ENCODE measurements at places on chromosomes 6 and 20.

DNA sequence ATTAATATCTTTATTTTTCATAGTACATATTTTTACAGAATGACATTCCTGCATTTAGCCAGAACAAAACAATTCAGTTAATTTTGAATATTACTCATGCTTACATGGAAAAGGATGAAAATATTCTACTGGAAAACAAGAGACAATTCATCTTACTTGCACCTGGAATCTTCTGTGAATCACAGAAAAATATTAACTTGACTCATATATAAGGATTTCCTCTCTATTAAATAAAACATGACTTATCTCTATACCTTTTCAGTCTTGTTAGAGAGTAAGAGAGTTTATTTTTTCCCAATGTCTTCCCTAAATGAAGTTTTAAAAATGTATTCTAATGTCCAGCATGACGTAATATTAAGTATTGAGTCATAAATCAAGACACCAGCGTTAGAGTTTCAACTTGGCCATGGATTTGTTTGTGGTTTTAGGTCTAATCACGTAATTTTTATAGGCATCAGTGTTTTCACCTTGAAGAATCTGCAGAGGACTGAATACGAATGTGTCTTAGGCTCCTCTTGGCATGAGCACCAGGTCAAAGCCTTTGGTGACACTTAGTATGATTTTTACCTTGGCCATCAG lies 445.1 kb upstream of the JAG1 start:
- no peak for DNase-seq

DNA sequence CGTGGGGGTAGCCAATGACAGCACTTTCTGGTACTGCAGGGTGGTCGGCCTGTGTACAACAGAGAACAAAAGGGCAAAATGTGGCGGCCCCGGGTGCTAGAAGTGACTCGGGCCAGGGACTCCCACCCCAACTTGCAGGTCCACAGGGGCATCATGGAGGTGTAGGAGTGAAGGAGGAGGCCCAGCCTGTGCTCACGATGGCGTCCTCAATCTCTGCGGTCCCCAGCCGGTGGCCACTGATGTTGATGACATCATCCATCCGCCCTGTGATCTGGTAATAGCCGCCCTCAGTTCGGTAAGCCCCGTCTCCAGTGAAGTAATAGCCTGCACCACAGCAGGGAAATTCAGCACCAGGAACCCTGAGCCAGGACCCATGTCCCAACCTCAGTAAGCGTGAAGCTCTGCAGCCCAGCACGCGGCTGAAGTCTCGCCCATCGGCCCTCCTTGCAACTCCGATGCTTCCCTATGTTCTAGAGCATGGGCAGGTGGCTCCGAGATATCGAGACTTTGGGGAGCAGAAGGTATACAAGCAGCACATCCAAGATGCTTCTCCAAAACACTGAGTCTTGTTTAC lies 20.2 kb upstream of the APMAP start:
- DNase-seq: no peak

GRCh38 chr20:54015496-54015895 lies 54.9 kb downstream of the BCAS1 start:
- DNase-seq: no peak

- no peak for DNase-seq
Observed at GRCh38 chr6:147033267-147033666, 170.9 kb upstream of the STXBP5 start.

GRCh38 chr20:58559368-58559729 lies 44.1 kb upstream of the APCDD1L start:
- no peak for DNase-seq
